ENCODE measurements at places on chromosomes 6 and 20. TPM values are rescaled to one million over a fixed set of nuclear protein-coding genes. Genes with fewer than 3 reads are reported as not detected.

DNA sequence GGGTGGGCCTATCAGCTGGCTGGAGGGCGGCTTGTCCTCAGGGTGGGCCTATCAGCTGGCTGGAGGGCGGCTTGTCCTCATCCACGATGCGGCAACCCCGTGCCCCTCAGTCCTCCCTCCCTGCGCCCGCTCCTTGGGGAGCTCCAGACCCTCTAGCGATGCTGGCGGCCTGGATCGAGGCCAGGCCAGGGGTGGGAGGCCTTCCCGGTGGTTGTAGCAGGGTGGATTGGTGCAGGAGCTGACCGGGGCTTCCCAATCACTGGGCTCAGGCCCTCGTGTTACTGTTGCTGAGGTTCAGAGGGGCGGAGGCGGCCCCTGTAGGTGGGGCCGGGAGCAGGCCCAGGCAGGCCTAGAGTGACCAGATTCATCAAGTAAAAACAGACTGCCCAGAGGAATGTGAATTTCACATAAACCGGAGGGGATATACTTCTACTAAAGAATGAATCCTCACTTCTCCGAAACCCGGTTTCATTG lies 8.8 kb downstream of the SLC17A9 start:
- H3K27ac ChIP-seq, result peak overlapping the region; percentile 57
- no peaks in the 10 kb centered on the region for H3K27me3 ChIP-seq
- DNase-seq, result peak; percentile 50
- no peaks in the 10 kb centered on the region for H3K4me1 ChIP-seq
- peaks cover 8% of the 10 kb centered on the region for H3K36me3 ChIP-seq

GRCh38 chr20:46118481-46119020 lies 437 bp downstream of the CD40 start:
- DNase-seq, result peak; percentile 57
- no peak overlapping the region for H3K27ac ChIP-seq
- H3K36me3 ChIP-seq, result peaks cover 12% of the 10 kb centered on the region
- peaks cover 46% of the 10 kb centered on the region for H3K27me3 ChIP-seq
- peak overlapping the region; percentile 99 for H3K4me3 ChIP-seq

The BANF2 gene
- not detected for total RNA-seq

- H3K4me1 ChIP-seq, result 0 out of 2 replicates have a peak, but pooled peaks cover 2% of the 10 kb centered on the region
- no peak overlapping the region for H3K27ac ChIP-seq
- no peak overlapping the region for H3K4me3 ChIP-seq
- no peaks in the 10 kb centered on the region for H3K27me3 ChIP-seq
- H3K36me3 ChIP-seq, result no peaks in the 10 kb centered on the region
These were observed 54.7 kb downstream of the NDUFAF5 start for GRCh38 chr20:13839421-13840092.

- H3K27me3 ChIP-seq, result no peaks in the 10 kb centered on the region
- peaks cover 14% of the 10 kb centered on the region for H3K4me1 ChIP-seq
- H3K4me3 ChIP-seq, result no peak overlapping the region
- no peak overlapping the region for H3K27ac ChIP-seq
- no peaks in the 10 kb centered on the region for H3K36me3 ChIP-seq
- no peak for DNase-seq
These were observed 103.7 kb downstream of the OGFRL1 start for GRCh38 chr6:71392276-71392675.

The PGC gene
- total RNA-seq, result 0.62 TPM

- peaks cover 17% of the 10 kb centered on the region for H3K4me1 ChIP-seq
- H3K36me3 ChIP-seq, result peaks cover 29% of the 10 kb centered on the region
- no peak overlapping the region for H3K4me3 ChIP-seq
These were observed 3.3 kb downstream of the LRRC73 start for GRCh38 chr6:43506667-43507471.

- H3K4me1 ChIP-seq, result peaks cover 18% of the 10 kb centered on the region
- peaks cover 11% of the 10 kb centered on the region for H3K36me3 ChIP-seq
- H3K27me3 ChIP-seq, result peaks cover 31% of the 10 kb centered on the region
- H3K27ac ChIP-seq, result no peak overlapping the region
These were observed 128.8 kb downstream of the DHX35 start for GRCh38 chr20:39090906-39091305.

DNA sequence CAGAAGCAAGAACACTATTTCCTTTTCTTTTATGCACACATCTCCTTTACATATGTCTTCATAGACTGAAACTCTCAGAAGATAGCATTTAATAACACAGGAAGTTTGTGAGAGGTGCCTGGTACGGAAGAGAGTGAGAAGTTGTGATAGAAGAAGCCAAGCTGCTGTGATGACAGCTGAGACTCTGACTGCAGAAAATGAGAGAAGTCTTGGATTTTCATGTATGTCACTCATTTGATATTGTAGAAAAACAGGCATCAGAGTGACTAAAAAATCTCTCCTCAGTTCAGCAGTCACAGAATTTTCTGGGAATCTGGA lies 154.9 kb upstream of the BMP2 start:
- no peak for DNase-seq
- H3K36me3 ChIP-seq, result no peaks in the 10 kb centered on the region
- no peak overlapping the region for H3K27ac ChIP-seq
- no peak overlapping the region for H3K4me3 ChIP-seq
- no peaks in the 10 kb centered on the region for H3K4me1 ChIP-seq
- H3K27me3 ChIP-seq, result no peaks in the 10 kb centered on the region

- no peak overlapping the region for H3K4me3 ChIP-seq
- H3K36me3 ChIP-seq, result no peaks in the 10 kb centered on the region
- no peak for DNase-seq
- peaks cover 28% of the 10 kb centered on the region for H3K27me3 ChIP-seq
- no peak overlapping the region for H3K27ac ChIP-seq
These were observed 367.7 kb downstream of the CDH4 start for GRCh38 chr20:61619751-61620150.

The RGS17 gene
- total RNA-seq, result 7.4 TPM

The TFAP2A gene
- 0.30 TPM for total RNA-seq

DNA sequence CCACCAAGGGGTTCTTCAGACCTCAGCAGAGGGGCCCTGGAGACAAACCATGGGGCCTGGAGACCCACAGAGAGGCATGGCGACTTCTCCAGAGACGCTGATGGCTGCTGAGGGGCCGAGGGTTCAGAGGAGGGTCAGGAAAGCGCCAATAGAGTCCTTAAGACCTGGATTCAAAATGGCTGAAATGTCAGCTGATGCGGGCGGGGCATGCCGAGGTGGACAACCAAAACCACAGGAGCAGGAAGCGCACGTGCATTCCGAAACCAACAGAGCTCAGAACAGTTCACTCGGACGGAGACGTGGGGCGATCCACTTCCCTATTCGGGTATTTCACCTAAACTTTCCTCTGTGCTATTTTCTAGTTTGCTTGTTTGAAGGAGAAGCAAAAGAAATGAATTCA lies 99.9 kb upstream of the RIN2 start:
- no peak overlapping the region for H3K4me3 ChIP-seq
- H3K4me1 ChIP-seq, result peaks cover 21% of the 10 kb centered on the region
- H3K27ac ChIP-seq, result no peak overlapping the region
- no peaks in the 10 kb centered on the region for H3K36me3 ChIP-seq
- H3K27me3 ChIP-seq, result no peaks in the 10 kb centered on the region

- no peaks in the 10 kb centered on the region for H3K27me3 ChIP-seq
- H3K4me1 ChIP-seq, result peaks cover 23% of the 10 kb centered on the region
- no peak overlapping the region for H3K27ac ChIP-seq
- peak; percentile 52 for DNase-seq
These were observed 91.1 kb upstream of the OPRM1 start for GRCh38 chr6:153947808-153948447.

The KLHDC3 gene
- total RNA-seq, result 169 TPM

DNA sequence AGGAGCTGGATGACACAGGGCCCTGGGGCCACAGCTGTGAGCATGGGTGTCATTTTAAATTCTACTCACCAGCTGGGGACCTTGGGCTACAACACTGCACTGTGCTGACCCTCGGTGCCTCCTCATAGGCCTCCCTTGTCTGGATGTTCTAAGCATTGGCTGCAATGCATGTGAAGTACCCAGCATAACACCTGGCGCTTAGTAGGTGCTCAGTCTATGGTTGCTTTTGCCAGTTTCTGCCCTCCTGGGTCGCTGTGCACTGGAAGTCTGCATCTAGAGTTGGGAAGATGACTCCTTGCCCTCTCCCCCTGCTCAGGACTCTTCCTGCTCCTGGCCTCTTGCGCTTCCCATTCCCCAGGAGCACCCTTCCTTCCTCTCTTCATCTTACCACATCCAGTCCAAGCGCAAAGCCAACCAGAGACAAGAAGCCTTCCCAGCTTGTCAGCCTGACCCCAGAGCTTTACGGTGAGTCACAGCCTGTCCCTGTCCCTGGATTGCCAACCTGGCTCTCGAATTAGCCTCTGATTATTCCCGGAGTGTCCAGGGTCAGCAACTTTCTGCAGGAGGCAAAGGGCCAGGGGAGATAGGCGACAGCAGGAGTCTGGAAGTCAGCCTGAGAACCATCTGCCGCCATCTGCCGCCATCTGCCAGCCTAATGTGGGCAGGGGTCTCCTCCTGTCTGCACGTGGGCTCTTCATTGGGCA lies 8.8 kb downstream of the SLC13A3 start:
- no peaks in the 10 kb centered on the region for H3K36me3 ChIP-seq
- H3K27ac ChIP-seq, result no peak overlapping the region
- no peaks in the 10 kb centered on the region for H3K27me3 ChIP-seq

The MAFB gene
- total RNA-seq, result 6.7 TPM

The ACOT8 gene
- 39.4 TPM for total RNA-seq

The GSTA3 gene
- total RNA-seq, result not detected

The CRIP3 gene
- total RNA-seq, result 48.9 TPM

DNA sequence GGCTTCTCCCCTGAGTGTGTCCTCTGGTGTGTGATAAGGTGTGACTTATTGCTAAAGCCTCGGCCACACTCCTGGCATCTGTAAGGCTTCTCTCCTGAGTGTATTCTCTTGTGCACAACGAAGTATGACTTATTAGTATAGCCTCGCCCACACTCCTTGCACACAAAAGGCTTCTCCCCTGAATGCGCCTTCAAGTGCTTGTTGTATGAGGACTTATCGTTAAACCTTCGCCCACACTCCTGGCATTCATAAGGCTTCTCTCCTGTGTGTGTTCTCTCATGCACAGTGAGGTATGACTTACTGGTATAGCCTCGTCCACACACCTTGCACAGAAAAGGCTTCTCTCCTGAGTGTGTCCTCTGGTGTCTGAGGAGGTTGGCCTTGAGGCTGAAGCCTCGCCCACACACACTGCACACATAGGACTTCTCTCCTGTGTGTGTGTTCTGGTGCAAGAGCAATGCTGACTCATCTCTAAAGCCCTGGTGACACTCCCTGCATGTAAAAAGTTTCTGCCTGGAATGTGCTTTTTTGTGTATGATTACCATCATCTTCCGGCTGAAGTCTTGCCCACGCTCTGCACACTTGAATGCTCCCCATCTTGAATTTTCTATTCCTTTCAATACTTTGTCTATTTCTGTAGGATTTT lies 20.4 kb downstream of the ZNF337 start:
- no peak overlapping the region for H3K4me3 ChIP-seq
- no peak overlapping the region for H3K27ac ChIP-seq
- no peaks in the 10 kb centered on the region for H3K4me1 ChIP-seq
- H3K36me3 ChIP-seq, result peaks cover 47% of the 10 kb centered on the region
- DNase-seq, result no peak

DNA sequence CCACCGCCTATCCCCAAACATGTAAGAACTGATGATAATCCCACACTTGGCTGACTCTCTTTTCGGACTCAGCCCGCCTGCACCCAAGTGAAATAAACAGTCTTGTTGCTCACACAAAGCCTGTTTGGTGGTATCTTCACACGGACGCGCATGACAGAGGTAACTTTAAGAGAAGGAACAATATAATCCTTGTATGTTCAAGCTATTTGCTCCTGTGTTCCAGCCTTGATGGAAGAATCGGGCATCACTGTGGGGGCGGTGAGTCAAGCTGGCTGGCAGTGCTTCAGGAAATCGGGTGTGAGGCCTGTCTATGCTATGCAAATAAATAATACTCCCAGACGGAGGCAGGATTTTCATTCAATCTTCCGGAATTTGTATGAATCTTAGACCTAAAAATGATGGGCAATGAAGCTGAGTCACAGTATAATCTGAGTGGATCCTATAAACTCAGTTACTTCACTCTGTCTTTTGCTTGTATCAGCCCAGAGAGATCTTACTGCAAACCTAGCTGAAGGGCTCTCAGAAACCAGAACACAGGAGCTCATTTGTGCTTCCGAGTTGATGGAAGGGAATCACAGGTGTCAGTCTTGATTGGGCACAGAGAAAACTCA lies 45.2 kb upstream of the NT5E start:
- no peak overlapping the region for H3K4me3 ChIP-seq
- no peaks in the 10 kb centered on the region for H3K36me3 ChIP-seq
- no peak for DNase-seq
- H3K4me1 ChIP-seq, result peaks cover 51% of the 10 kb centered on the region

DNA sequence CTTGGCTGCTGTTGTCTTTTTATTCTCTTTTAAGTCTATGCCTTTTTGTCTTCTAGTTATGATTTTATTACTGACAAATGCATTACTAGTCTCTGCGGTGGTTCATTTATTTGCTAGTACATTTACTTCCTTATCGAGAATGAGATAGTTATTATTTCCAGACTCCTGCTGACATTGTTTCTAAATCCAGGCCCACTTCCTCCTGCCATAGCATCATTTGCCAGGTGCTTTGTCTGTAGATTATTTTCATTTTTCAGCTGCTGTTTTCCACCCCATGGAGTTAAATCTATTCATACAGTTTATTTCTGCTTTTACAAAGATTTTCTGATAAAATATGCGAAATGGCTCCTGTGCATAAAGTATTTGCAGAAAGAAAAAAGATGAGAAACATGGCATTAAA lies 459.7 kb downstream of the MMUT start:
- H3K27ac ChIP-seq, result no peak overlapping the region
- H3K4me3 ChIP-seq, result no peak overlapping the region
- H3K4me1 ChIP-seq, result peaks cover 4% of the 10 kb centered on the region
- no peak for DNase-seq

The PRSS35 gene
- 3.1 TPM for total RNA-seq

- DNase-seq, result peak; percentile 70
- H3K4me3 ChIP-seq, result peak overlapping the region; percentile 38
- H3K27ac ChIP-seq, result peak overlapping the region; percentile 99
- H3K4me1 ChIP-seq, result peaks cover 58% of the 10 kb centered on the region
These were observed 89.2 kb downstream of the RSPH3 start for GRCh38 chr6:158910484-158911440.

DNA sequence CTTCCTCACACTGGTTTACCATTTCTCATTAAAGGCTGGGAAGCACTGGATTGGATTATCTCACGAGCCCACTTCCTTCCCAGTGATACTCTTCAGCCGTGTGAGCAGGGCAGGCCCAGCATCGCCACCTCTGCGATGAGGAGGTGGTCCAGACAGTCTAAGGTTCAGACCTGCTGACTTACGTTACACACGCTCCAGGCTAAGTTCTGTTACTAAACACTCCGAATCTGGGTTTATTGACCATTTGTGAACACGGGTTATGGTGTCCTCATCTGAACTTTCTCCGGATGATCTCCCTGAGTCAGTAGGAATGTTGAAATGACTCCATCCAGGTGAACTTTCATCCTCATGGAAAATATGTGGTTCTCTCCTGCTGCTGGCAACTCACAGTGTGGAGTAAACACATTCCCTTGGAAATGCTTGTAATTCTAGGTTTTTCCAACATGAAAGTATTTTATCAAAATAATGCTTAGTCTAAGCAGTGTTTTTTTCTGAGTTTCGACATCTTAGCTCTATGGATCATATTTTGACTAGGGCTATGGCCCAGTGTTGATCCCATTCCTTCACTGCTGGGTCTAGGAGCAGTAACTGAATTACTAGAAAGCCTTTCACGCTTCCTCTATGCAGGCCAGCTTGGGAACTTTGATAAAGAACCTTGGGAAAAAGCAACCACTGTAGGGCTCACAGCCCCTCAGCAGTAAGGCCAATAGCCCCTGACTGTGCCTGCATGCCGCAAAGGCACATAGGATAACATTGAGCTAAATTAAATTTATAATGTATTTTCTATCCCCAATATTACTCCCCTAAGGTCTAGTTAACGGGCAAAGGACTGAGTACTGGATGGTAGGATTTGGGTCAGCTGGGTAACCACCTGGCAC lies 37.7 kb upstream of the PXDC1 start:
- H3K4me3 ChIP-seq, result no peak overlapping the region
- peaks cover 15% of the 10 kb centered on the region for H3K4me1 ChIP-seq
- H3K36me3 ChIP-seq, result no peaks in the 10 kb centered on the region
- DNase-seq, result no peak
- no peak overlapping the region for H3K27ac ChIP-seq

Data from WTC11 (cell line).